ENCODE measurements at places on chromosomes 3 and 15. TPM values are rescaled to one million over a fixed set of nuclear protein-coding genes. Genes with fewer than 3 reads are reported as not detected.

Gene TTLL13
- not detected for polyA plus RNA-seq

Gene TMC3
- polyA plus RNA-seq = 0.25 TPM

Gene NR2E3
- 5.4 TPM for polyA plus RNA-seq

Gene SEMA3B
- 39.2 TPM for polyA plus RNA-seq

Gene MCTP2
- polyA plus RNA-seq = 12.2 TPM

Gene SEMA6D
- 2.8 TPM for polyA plus RNA-seq

Gene UTS2B
- polyA plus RNA-seq = not detected

Gene SUCNR1
- polyA plus RNA-seq = 2.8 TPM

Gene IL20RB
- polyA plus RNA-seq = 1.2 TPM

Gene UBAP1L
- polyA plus RNA-seq = 0.23 TPM

Gene ZNF502
- polyA plus RNA-seq = 2.5 TPM

Gene SH2D7
- polyA plus RNA-seq = 0.69 TPM

Gene NXPE3
- 8.8 TPM for polyA plus RNA-seq

Gene PEX5L
- polyA plus RNA-seq = 0.12 TPM

Gene DNASE1L3
- 69.8 TPM for polyA plus RNA-seq

Gene PDZRN3
- 16.1 TPM for polyA plus RNA-seq

Gene LTK
- 4.1 TPM for polyA plus RNA-seq

Gene ALG1L2
- 0.20 TPM for polyA plus RNA-seq

Gene PROS1
- polyA plus RNA-seq = 2.8 TPM

Gene CFAP100
- polyA plus RNA-seq = not detected

Gene APOD
- polyA plus RNA-seq = 63.7 TPM

Gene NEK10
- not detected for polyA plus RNA-seq

Gene NOX5
- not detected for polyA plus RNA-seq

Gene RARRES1
- polyA plus RNA-seq = 10.2 TPM

Gene LRRC3B
- polyA plus RNA-seq = not detected

Gene COLQ
- polyA plus RNA-seq = 1.7 TPM

Gene DAPK2
- polyA plus RNA-seq = 21.7 TPM

Gene MAGEL2
- not detected for polyA plus RNA-seq

Gene TRPM1
- not detected for polyA plus RNA-seq

Gene EPHA6
- polyA plus RNA-seq = 0.58 TPM

Gene RETNLB
- 55.3 TPM for polyA plus RNA-seq

Gene GABRG3
- polyA plus RNA-seq = 0.10 TPM

Gene ANKUB1
- polyA plus RNA-seq = not detected

Gene THPO
- 0.25 TPM for polyA plus RNA-seq

Gene PLSCR1
- polyA plus RNA-seq = 156 TPM

Gene PRTG
- not detected for polyA plus RNA-seq
